Stimulated activated CD8-positive, alpha-beta memory T cell treated with anti-CD3 and anti-CD28 coated beads, Interleukin-7, amount 100 ng/mL, for 4 hours (primary cell): ENCODE measurements at places on chromosomes 12 and 14.

GRCh38 chr12:110858848-110859247 lies 12.1 kb downstream of the CCDC63 start:
- DNase-seq, result no peak

DNA sequence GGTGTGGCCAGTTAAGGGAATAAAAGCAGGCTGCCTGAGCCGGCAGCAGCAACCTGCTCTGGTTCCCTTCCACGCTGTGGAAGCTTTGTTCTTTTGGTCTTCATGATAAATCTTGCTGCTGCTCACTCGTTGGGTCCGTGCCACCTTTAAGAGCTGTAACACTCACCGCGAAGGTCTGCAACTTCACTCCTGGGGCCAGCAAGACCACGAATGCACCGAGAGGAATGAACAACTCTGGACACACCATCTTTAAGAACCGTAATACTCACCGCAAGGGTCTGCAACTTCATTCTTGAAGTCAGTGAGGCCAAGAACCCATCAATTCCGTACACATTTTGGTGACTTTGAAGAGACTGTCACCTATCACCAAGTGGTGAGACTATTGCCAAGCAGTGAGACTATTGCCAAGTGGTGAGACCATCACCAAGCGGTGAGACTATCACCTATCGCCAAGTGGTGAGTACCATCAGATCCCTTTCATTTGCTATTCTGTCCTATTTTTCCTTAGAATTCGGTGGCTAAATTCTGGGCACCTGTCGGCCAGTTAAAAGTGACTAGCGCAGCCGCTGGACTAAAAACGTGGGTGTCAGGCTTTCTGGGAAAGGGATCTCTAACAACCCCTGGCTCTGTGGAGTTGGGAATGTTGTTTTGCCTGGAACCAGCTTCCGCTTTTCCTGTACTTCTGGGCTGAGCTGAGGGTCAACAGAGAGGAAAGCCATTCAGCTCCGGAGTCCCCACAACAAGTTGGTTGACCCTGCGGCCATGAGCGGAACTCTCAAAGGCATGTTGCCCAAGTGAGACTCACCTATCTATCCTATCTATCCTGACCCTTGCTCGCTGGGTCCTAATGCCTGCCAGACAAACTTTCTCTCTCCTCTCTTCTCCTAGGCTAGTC lies at the start of gene DHRS2:
DHRS2 (plus strand) TSS at position 48 of the 895 bp plus-strand sequence. CDS start 2,501 bp downstream, outside the sequence.
- DNase-seq, result no peak

GRCh38 chr12:120399531-120399930 lies 30.6 kb upstream of the MSI1 start:
- DNase-seq, result no peak

GRCh38 chr12:25875661-25876060 lies 82.8 kb upstream of the RASSF8 start:
- no peak for DNase-seq

GRCh38 chr12:100445081-100445481 lies 28.6 kb upstream of the NR1H4 start:
- no peak for DNase-seq

- no peak for DNase-seq
Measured at GRCh38 chr12:42908712-42909111, 319.2 kb upstream of the PRICKLE1 start.

DNA sequence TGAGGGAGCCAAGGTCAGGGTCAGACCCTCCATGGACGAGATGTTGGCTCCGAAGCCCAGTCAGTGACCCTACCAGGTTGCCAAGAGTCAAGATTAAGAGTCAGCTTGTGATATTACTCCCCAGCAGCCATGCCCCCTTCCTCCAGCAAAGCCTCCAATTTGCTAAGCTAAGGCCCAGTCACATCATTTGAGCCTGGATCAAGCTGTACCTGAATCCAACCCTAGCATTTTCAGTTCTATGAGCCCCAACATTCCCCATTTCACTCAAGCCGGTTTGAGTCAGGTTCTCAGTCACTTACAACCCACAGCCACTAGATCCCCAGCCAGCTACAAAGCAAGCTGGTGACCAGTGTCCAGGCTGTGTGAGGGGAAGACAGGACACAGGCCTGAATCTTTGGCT lies 49.9 kb downstream of the SCARB1 start:
- DNase-seq, result no peak

GRCh38 chr14:97298331-97298730 lies 501.1 kb downstream of the VRK1 start:
- DNase-seq, result no peak

DNA sequence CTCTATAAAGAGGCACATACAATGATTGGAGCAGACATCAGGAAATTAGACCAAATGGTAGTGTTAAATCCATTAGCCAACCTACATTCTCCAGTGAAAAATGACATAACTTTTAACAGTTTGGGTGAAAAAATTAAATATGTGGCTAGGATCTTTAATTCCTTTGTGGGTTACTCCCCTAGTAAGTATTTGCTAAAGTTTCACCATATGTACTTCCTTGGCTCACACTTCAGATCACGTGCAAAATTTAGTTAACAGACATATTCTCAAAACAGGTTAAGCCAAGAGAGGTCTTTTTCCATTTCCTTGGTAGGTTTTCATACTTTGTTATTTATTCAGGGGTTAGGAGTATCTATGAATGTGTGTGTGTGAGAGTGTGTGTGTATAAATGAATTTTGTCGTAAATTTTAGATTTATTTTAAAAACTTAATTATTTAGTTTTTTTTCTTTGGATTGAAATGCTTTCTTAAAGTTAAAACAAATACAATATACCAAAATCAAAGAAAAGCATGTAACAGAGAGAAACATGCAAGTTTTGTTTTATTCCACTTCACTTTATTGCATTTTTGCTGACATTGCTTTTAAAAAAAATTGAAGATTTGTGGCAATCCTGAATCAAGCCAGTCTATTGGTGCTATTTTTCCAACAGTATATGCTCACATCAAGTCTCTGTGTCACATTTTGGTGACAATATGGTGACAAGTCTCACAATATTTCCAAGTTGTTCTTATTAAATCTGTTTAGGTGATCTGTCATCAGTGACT lies 258.7 kb downstream of the FLRT2 start:
- DNase-seq, result no peak

- no peak for DNase-seq
Measured at GRCh38 chr12:91155990-91156389, 26.6 kb downstream of the DCN start.

DNA sequence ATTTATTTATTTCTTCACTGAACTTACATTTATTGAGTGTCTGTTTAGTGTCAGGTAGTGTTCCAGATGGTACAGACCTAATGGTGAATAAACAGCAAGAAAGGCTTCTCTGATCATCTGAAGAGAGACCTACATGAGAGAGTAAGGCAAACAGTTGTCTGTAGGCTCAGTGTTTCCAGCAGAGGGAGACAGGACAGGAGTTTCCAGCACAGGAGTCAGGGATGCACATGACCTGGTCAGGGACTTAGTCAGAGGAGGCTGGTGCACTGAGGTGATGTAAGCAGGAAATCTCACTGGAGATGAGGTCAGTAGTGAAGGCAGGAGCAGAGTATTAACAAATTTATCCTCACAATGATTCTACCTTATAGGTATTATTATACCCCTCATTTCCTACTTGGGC lies 233.2 kb downstream of the MDGA2 start:
- DNase-seq, result no peak

- DNase-seq, result no peak
Measured at GRCh38 chr12:125544960-125545359, 479.7 kb downstream of the AACS start.

GRCh38 chr12:2792671-2793500 lies 1.9 kb upstream of the FKBP4 start:
- DNase-seq, result no peak

DNA sequence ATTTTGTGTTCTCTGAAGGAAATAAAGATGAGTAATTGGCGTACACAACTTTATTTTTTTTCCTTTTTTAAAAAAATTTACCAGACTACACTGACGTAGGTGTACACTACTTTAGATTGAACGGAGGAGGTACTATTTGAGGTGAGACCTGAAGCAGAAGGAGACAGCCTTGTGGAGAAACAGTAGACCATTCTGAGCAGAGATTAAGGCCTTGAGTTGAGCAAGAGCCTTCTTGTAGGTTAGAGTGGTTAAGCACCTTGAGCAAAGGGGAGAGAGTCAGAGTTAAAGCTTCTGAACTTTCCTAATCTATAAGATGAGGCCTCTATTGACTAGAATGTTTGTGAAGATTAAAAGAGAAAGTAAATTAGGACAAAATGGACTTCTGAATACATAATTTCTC lies 2.5 kb downstream of the LEMD3 start:
- no peak for DNase-seq

- no peak for DNase-seq
Measured at GRCh38 chr14:33564774-33565630, 385.9 kb downstream of the EGLN3 start.

GRCh38 chr12:63955831-63956666 lies 111.5 kb downstream of the SRGAP1 start:
- DNase-seq, result no peak

- no peak for DNase-seq
Measured at GRCh38 chr12:23236066-23236780, 611.3 kb downstream of the ETNK1 start.

DNA sequence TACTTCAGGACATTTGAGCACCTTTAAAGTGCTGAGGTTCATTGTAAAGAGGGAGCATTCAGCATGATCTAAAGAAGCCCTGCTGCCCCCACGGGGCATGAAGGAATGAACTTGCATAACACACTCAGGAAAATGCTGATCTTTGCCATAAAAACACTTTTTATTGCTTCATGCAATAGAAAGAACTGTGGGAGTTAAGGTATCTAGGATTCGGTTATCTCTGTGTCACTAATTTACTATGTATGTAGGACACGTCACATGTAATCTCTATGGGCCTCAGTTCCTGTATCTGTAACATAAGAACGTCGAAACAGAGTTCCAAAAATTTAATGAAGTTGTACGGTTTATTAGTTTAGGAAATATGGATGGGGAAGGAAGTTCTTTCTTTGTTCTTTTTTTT lies 33.0 kb downstream of the BTBD7 start:
- DNase-seq, result no peak

DNA sequence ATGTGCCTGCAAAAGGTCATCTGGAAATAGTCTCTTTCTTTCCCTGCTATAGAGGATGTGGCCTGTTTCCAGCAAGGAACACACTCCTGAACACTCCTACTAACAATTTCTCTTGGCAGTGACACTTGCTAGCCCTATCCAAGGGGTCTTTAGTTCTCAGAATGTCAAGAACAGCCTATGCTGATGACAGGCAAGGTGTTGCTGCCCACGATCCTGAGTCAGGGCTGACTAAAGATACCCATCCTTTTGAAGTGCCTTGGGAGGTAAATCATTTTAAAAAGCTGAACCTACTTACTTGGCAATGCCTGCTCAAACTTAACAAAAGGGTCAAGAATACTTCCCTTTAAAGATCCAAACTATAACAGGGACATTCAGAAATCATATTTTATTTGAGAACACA lies 1146.4 kb downstream of the VRK1 start:
- no peak for DNase-seq

- DNase-seq, result no peak
Measured at GRCh38 chr12:128857133-128857763, 4.0 kb downstream of the GLT1D1 start.

DNA sequence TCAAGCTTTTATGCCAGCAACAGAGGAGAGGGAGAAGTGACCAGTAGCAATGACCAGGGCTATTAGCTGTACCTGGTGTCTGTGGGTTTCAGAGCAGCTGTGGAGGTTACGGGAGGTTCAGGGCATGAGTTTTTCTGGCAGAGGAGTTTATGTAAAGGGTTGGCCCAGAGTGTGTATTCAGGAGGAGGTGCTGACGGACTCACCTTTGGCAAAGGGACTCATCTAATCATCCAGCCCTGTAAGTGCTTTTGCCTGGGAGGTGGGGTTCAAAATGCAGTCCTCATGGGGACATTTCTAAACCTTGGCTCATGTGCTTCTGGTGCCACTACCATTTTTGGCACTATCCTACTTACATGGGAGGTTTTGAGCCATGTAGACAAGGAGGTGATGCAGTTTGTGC lies 95.3 kb downstream of the DAD1 start:
- no peak for DNase-seq

GRCh38 chr12:39287817-39288216 lies 155.1 kb downstream of the KIF21A start:
- no peak for DNase-seq

DNA sequence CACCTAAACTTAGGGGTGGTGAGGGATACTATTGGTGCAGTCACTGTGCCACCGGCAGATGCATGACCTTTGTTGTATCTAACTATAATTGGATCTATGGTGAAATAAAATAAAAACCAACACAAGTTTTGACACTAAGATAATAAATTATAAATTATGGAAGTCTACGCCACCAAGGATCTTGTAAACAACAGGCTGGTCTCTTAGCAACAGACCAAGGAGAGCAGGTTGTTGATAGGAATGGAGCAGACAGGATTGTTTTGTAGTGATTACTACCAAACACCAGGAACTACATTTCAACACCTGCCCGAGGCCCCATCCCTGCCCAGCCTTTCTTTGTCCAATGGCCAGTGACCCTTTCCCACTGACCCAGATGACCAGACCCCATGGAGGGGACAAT lies 1178.0 kb downstream of the VRK1 start:
- DNase-seq, result no peak

GRCh38 chr14:21077672-21078071 lies 7.6 kb downstream of the ARHGEF40 start:
- DNase-seq, result no peak

- DNase-seq, result no peak
Measured at GRCh38 chr12:120006258-120006975, 17.4 kb downstream of the BICDL1 start.

DNA sequence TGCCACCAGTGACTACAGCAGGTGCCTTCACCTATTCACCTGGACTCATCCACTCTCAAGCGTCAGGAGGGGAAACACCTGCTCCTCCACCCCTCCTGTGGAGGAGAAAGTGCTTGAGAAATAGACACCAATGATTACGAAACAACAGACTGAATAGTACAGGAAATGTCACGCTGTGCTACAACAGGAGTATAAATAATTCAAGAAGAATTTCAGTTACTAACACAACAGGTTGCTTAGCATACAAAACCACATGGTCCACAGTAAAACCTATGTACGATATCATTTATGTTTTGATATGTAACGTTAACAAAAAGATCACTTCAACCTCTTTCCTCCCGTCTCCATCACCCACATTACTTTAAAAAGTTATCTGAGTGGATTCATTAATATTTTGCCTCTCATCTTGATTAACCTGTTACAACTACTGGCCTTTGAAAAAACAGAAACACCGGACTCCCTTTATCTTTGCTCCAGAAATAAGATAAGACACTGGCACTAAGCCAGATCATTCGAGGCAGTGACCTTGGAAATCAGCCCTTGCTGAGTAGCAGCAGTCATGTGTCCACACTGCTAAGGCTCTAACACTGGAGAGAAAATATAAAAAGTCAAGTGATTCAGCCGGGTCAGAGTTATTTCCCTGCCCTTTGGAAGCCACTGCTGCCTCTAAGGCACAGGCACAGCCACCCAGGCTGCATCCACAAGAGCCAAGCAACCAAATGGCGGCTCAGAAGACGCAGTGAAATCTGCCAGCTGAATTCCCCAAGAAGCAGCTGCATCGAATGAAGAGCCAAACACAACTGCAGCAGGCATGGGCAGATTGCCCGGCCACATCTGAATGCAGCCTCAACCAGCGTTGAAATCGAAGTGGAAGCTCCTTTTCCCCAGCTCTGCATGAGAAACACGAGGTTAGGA lies 40.9 kb downstream of the NT5DC3 start:
- no peak for DNase-seq

- DNase-seq, result no peak
Measured at GRCh38 chr14:59871166-59871495, 555 bp upstream of the RTN1 start.

- DNase-seq, result no peak
Measured at GRCh38 chr14:96270565-96271420, 14.8 kb downstream of the BDKRB1 start.

- no peak for DNase-seq
Measured at GRCh38 chr12:30746190-30746589, 8.6 kb downstream of the CAPRIN2 start.
